ENCODE measurements at places on chromosomes 1 and 21.
A peak's percentile ranks its signal among the peaks of the same experiment; 100 is the strongest.

- DNase-seq: no peak
These were observed 27.4 kb downstream of the SNRPE start for GRCh38 chr1:203888807-203889251.

DNA sequence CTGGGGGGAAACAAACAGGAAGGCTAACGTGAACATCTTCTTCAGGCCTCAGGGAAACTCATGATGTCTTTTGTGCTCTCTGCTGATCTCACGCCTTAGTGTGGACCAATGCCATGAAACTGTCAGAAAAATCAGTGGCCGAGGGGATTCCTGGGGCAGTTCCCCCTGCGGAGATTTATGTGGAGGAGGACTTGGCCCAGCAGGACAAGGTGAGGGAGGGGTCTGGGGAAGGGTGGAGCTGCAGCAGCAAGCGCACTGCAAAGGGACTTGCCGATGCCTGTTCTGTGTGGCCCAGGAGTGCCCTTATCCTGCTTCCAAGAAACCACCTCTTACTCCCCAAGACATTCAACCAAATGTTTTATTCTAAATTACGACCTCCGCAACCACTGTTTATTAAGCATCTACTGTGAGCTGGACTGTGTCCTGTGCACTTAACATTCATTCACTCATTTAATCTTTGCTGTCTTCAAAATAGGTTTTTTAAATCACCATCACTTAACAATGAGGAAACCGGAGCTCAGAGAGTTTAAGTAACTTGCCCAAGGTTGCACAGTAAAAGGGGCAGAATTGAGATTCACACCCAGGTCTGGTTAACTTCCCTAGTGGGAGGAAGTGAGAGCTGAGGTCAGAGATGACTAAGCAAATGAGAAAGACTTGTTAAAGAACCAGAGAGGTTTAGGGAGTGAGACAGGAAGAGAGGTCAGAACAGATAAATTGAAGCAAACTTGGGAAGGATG is 49.7 kb downstream of the FHAD1 start:
- no peak for DNase-seq

DNA sequence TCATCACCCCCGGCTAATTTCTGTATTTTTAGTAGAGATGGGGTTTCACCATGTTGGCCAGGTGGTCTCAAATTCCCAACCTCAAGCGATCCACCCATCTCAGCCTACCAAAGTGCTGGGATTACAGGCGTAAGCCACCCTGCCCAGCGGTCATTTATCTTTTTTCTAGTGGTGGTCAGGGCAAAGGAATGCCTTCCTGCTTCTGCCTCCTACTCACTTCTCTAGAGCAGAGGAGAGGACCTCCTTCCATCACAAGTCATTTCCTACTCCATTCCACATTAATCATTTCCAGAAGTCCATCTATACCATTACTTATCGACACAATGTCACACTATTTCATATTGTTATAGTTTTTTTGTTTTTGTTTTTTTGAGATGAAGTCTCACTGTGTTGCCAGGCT is 13.3 kb downstream of the FBXO42 start:
- no peak for DNase-seq

GRCh38 chr1:6269720-6270400 is 9.0 kb upstream of the GPR153 start:
- no peak for DNase-seq

DNA sequence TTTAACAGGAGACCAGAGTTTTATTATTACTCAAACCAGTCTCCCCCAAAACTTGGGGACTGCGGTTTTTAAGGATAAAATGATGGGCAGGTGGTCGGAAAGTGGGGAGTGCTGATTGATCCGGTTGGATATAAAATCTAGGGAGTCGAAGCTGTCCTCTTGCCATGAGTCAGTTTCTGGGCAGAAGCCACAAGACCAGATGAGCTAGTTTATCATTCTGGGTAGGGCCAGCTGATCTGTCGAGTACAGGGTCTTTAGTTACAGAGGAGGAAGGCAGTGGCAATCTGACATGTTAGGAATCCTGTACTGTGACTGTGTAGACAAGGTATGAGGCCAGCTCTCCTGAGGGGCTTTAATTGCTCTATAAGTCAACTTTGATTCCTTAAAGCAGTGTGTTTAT is 22.9 kb upstream of the FOXE3 start:
- DNase-seq: no peak

DNA sequence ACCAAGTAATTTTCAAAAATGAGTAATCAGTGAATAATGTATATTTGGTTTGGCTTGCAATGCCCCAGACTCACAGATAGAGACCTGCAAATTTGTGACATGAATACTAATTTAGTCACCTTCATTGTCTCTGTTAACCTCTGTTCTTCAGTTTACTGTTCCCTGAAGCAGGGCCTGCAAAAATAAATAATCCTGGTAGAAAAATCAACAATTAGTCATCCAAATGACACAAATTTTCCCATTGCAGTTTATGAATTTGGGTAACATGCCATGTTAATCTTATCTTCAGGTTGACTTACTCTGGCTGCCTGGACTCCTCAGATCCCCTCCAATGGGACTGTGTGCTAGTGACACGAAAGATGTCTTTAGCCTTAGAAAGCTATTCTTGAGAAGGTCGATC is 289.5 kb downstream of the PAPPA2 start:
- DNase-seq: no peak

DNA sequence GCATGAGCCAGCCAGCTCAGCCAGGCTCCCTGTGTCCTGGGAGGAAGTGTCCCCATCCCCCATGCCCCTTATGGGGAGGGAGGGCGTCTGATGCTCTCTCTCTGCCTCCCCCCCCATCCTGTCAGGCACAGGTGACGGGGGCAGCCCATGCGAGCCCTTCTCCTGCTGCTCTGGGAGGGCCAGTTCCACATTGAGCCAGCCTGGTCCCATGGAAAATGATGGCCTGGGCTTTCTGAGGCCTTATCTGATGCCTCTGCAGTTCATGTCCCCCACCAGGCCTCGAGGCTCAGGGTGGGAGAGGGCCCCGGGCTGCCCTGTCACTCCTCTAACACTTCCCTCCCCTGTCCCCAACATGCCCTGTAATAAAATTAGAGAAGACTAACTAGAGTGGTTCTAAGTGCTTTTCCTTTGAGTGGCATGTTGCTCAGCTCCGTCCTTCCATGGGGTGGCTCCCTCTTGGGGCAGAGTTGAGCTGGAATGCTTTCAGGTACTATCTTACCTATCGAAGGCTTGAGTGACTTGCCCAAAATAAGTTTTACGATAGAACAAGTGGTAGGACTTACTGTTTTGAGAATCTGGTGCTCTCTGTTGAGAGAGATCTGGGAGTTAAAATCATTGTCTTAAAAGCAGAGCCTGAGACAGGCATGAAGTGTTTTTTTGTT is 1.8 kb upstream of the MTFR1L start:
- DNase-seq: no peak

GRCh38 chr1:218785928-218786327 is 387.8 kb upstream of the LYPLAL1 start:
- peak; percentile 5 for DNase-seq

DNA sequence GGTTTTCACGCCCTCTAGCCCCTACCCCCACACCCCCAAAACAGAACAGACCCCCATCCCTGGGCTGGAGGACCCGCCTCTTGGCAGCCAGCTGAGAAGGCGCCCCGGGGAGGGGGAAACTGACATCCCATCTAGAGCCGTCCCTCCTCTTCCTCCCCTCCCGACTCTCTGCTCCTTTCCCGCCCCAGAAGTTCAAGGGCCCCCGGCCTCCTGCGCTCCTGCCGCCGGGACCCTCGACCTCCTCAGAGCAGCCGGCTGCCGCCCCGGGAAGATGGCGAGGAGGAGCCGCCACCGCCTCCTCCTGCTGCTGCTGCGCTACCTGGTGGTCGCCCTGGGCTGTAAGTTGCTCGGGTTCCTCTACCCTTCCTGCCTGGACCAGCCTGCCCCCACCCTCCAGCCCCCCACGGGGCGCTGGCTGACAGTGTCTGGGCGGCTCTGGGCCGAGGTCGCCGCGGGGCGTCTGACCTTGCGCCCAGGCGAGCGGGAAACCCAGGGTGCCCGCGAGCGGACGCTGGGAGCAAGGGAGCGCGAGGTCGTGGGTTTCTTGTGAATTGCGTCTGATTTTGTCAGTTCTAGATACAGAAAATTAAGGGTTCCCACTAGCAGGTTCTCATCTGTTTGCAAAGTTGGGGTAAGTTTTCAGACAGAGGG is 618 bp downstream of the JAM2 start:
- peak; percentile 24 for DNase-seq

DNA sequence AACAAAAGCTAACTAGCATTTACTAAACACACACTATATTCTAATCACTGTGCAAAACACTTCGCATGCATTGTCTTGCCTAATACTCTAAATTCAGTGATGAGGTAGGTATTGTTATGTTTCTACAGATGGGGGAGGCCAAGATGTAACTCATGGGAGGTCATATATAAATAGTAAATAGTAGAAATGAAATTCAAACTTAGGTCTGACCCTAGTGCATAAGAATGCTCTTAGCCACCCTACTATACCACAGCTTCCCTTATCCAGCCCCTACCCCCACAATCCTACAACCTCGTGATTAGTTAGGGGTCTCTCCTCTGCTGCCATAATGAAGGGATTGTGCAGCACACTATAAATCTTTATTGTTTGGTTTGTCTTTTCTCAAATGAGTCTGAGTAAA is 3.3 kb downstream of the PFDN2 start:
- no peak for DNase-seq

DNA sequence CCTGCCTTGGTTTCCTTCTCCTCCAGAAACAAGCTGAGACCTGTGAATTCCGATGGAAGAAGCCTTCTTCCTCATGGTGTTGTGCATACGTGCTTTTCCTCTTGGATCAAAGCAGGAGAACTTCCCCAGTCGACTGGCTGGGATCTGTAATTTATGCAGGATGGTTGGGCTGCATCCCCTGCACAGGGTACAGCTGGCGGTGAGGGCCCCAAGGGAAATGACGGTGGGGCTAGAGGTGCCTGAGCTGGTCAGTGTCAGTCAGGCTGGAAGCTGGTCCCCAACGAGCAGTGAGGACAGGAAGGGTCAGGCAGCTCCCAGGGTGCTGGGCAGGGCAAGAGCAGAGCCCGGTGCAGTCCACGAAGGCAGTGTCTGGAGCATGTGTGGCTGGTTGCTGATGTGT is 106.7 kb downstream of the CNIH3 start:
- no peak for DNase-seq

GRCh38 chr1:68085752-68086151 is 35.3 kb upstream of the DIRAS3 start:
- DNase-seq: no peak

- DNase-seq: no peak
These were observed 18.6 kb downstream of the RO60 start for GRCh38 chr1:193077991-193078390.

GRCh38 chr1:215146240-215146975 is 63.9 kb downstream of the KCNK2 start:
- no peak for DNase-seq

GRCh38 chr21:44773291-44773932 is 28.2 kb downstream of the UBE2G2 start:
- DNase-seq: no peak

GRCh38 chr1:117198097-117198496 is 12.6 kb downstream of the VTCN1 start:
- no peak for DNase-seq

GRCh38 chr1:44261962-44262361 is 48.7 kb downstream of the DMAP1 start:
- no peak for DNase-seq

- DNase-seq: peak; percentile 77
These were observed 32.1 kb upstream of the RAB4A start for GRCh38 chr1:229238674-229239415.

- no peak for DNase-seq
These were observed 200.9 kb downstream of the LTN1 start for GRCh38 chr21:28791595-28792282.

- no peak for DNase-seq
These were observed 2.7 kb upstream of the UTP11 start for GRCh38 chr1:38009841-38010180.

- DNase-seq: no peak
These were observed 4.5 kb downstream of the DLGAP3 start for GRCh38 chr1:34924759-34925555.

DNA sequence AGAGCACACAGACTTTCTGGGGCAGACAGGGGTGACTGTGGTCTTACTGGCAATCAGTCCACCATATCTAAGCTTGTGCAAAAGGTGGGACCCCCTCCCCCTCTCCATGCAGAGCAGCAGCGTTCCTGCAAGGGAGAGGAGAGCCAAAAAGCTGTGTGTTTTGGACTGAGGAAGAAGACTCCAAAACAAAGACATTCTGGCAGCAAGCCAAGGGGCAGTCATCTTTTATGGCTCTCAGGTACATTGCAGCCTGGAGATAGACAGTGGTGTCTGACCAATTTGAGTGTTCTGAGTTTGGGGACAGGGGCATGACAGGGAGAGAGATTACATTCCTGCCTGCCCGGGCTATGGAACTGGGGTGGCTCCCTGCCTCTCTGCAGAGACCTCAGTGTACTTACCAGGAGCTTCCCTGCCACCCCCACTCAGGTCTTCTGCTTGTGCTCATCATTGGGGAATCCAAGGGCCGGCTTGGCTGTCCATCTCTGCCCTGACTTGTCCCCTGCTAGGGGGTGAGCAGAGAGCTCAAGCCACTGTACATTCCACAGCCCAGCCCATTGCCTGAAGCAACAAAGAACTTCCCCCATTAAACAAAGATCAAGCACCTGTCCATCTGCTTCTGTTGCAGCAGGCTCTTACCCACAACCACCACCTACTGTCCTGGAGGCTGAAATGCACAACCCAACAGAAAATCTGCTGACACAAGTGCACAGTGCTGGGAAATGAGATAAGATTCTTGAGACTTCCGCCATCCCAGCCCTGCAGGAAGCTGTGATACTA is 131.1 kb downstream of the EVI5 start:
- DNase-seq: no peak

DNA sequence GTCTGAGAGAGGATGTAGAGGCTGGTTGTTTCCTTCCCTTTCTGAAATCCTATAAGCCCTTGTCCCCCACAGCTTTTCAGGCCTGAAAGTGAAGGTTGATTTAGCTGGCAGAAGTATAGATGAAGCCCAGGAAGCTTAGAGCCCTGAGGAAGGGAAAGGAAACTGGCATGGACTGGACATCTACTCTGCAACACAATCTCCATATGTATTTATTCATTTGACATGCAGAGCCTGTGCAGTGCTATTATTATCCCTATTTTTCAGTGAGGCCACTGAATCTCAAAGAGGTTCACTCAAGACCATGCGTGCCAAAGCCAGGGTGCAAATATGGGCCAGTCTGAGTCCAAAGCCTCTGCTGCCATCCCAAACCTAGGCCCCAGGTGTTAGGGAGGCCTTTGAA is 78.5 kb upstream of the KCND3 start:
- DNase-seq: no peak

- no peak for DNase-seq
These were observed 448 bp downstream of the GATAD2B start for GRCh38 chr1:153922076-153922971.

DNA sequence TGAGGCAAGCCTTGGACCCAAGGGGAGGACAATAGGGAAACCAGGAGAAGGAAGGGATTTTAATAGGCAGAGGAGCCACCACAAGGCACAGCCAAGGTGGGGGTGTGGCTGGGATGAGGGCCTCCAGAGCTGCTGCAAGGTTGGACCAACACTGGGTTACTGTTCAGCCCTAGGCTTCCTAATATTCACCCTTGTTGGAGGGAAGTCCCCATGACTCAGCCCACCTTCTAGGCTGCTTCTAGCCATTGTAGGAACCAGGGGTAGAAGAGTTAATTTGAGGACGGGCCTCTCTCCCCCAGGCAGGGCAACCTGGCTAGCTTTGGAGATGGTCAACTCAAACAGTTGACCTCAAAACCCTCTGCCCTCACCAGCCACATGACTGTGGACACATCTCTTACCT is 59.5 kb downstream of the KCNN3 start:
- no peak for DNase-seq
